ENCODE measurements at places on chromosomes 16 and 17. TPM values are rescaled to one million over a fixed set of nuclear protein-coding genes. Genes with fewer than 3 reads are reported as not detected.

Gene HSF4
- polyA plus RNA-seq: 1.4 TPM

DNA sequence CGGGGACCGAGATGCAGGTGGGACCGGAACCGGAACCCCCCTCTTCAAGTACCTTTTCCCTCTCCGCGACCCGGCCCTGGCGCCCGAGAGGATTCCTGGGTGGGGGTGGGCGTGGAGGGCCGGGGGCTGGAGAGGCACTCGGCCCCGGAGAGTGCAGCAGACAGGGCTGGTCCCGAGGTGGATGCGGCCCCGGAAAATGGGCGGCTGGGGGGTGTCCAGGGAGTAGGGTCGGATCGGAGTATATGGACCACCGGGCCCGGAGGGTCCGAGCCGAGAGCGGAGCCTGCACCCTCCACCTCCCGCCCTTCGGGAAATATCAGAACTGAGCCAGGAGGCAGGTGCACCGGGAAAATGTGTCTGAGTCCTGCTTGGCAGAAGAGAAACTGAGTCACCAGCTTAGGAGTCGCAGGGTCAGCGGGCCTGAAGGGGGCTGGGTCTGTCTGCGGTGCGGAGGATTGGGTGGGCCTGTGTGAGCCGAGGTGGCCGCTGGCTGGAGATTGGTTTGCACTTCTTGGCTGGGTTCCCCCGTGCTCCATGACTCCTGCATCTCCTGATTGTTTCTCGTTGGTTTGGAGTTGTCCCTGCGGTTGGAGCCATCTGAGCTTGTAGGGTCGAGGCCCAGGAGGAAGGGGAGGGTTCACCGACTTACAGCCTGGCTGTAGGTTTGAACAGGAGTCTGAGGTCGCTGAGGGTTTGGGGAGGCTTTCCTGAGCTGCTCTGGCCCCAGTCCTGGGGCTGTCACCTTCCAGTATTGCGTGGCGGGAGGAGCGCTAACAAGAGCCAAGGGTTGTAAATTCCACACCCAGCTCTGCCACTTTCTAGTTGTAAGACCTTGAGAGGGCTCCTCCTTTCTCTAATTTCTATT is 518 bp downstream of the SH2B1 start:
- no peak for DNase-seq

Gene CHAD
- polyA plus RNA-seq: 0.66 TPM

Gene CLEC18C
- polyA plus RNA-seq: 0.70 TPM

Gene KIAA0513
- 6.6 TPM for polyA plus RNA-seq

All from left renal pelvis (tissue), 4 donors.